HFFc6 (cell line): ENCODE measurements at places on chromosomes 16 and 17. TPM values are rescaled to one million over a fixed set of nuclear protein-coding genes. Genes with fewer than 3 reads are reported as not detected.

The MEFV gene
- total RNA-seq: not detected in 3 replicates

The SLFN14 gene
- not detected in 3 replicates for total RNA-seq

The OR2C1 gene
- total RNA-seq: not detected in 2 replicates

DNA sequence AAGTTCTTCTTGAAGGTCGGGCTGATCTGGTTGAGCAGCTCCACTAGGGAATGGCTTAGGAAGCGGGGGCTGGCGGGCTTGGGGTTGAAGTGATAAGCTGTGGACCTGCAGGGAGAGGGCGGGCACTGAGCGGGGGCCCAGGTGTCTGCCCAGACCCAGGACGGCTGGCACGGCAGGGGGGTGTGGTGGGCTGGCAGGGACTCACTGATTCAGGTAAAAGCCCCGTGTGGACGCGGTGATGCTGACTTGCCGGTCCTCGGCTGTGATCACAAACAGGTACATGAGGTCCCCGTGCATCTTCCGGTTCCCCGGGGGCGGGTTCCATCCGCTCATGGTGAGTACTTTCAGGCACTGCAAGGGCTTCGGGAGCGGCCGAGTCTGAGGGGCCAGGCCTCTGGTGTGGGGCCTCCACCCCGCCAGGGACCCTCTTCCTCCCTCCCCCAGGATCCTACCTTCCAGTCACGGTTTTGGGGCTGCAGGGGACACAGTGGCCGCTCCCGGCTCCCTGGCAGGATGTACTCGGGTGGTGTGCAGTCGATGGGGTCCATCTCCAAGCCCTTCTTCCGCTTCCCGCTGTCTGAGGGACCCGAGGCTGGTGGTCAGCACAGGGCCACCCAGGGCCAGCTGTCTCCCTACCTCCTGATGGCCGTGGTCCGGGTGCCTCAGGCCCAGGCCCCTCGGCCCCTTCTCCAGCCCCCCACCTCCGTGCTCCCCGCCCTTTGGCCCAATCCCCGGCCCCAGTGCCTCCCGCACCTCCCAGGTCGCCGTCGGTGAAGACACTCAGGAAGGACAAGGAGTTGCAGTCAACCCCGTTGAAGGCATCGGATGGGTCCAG is 10.2 kb downstream of the CLUH start:
- H3K27me3 ChIP-seq: peaks cover 2% of the 10 kb centered on the region; the same call in 1 of the 2 replicates
- no peak for DNase-seq
- no peak overlapping the region for H3K27ac ChIP-seq
- H3K4me1 ChIP-seq: peaks cover 9% of the 10 kb centered on the region
- H3K4me3 ChIP-seq: no peak overlapping the region

DNA sequence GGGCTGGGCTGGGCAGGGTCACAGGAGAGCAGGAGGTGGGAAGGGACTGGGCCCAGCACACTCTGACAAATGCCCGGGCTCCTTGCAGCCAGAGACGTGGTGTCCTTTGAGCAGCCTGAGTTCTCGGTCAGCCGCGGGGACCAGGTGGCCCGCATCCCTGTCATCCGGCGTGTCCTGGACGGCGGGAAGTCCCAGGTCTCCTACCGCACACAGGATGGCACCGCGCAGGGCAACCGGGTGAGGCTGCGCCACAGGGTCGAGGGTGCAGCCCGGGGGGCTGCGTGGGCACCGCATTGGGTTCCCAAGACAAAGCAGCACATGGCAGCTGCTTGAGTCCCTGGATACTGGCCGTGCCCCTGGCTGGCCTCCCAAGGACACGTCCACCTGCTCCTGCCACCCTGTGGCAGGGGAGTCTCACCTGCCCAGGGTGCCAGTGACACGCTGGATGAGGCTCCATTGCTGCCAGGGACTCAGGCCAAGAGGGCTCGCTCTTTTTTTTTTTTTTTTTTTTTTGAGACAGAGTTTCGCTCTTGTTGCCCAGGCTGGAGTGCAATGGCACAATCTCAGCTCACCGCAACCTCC is 21.3 kb downstream of the GALK1 start:
- no peak for DNase-seq
- peaks cover 1% of the 10 kb centered on the region for H3K27me3 ChIP-seq
- H3K36me3 ChIP-seq: no peaks in the 10 kb centered on the region
- no peak overlapping the region for H3K27ac ChIP-seq
- H3K4me1 ChIP-seq: peaks cover 6% of the 10 kb centered on the region
- H3K4me3 ChIP-seq: no peak overlapping the region

The CHRNB1 gene
- total RNA-seq: 2.3 to 2.7 TPM (median 2.5 TPM) in 3 replicates

GRCh38 chr17:63024201-63024600 is 58.2 kb downstream of the TANC2 start:
- no peak overlapping the region for H3K4me3 ChIP-seq
- peak overlapping the region; percentile 72 for H3K27ac ChIP-seq
- peaks cover 63% of the 10 kb centered on the region for H3K4me1 ChIP-seq
- no peak for DNase-seq
- peaks cover 54% of the 10 kb centered on the region for H3K36me3 ChIP-seq
- H3K27me3 ChIP-seq: no peaks in the 10 kb centered on the region; the same call in 1 of the 2 replicates

DNA sequence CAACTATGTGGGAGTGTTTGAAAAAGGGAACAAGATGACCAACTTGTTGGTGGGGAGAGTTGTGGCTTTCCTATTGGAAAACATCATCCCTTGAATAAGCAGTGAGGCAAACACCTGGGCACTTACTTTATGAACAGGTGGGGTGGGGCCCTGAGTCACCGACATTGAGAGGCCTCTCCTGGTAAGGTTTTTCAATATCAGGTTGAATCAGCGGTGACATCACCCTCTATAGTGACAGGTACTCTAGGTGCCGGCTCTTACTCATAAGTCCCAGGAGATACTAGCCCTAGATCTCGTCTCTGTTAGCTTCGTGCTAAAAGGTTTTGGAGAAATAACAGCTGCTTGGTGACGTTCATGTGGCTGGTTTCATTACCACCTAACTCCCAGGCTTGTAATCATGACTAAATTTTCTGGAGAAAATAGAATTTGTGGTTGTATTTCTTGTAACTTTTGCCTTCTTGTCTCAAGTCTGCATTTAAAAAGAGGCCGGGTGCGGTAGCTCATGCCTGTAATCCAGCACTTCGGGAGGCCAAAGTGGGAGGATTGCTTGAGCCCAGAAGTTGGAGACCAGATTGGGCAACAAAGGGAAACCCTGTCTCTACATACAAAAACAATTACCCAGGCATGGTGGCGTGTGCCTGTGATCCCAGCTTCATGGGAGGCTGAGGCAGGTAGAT is 19.3 kb downstream of the CDH1 start:
- H3K27me3 ChIP-seq: peaks cover 7% of the 10 kb centered on the region; the same call in 1 of the 2 replicates
- no peak for DNase-seq
- H3K4me3 ChIP-seq: no peak overlapping the region
- peaks cover 7% of the 10 kb centered on the region for H3K4me1 ChIP-seq
- no peaks in the 10 kb centered on the region for H3K36me3 ChIP-seq
- no peak overlapping the region for H3K27ac ChIP-seq

GRCh38 chr16:70735141-70735979 is 49.5 kb upstream of the MTSS2 start:
- peak overlapping the region; percentile 97 for H3K27ac ChIP-seq
- H3K27me3 ChIP-seq: no peaks in the 10 kb centered on the region
- DNase-seq: peak; percentile 84
- H3K4me3 ChIP-seq: peak overlapping the region; percentile 56; the same call in 1 of the 2 replicates
- peaks cover 59% of the 10 kb centered on the region for H3K4me1 ChIP-seq
- H3K36me3 ChIP-seq: peaks cover 13% of the 10 kb centered on the region

The SLC46A1 gene
- 5.4 to 6.5 TPM (median 6.3 TPM) in 3 replicates for total RNA-seq

- no peak overlapping the region for H3K4me3 ChIP-seq
- H3K27me3 ChIP-seq: peaks cover 2% of the 10 kb centered on the region; the same call in 1 of the 2 replicates
- peaks cover 14% of the 10 kb centered on the region; the same call in 1 of the 2 replicates for H3K36me3 ChIP-seq
- no peak for DNase-seq
- no peak overlapping the region for H3K27ac ChIP-seq
Measured at GRCh38 chr17:44931376-44931775, 16.1 kb upstream of the GFAP start.

- H3K27me3 ChIP-seq: no peaks in the 10 kb centered on the region; the same call in 1 of the 2 replicates
- H3K4me1 ChIP-seq: peaks cover 5% of the 10 kb centered on the region; the same call in 1 of the 2 replicates
- H3K36me3 ChIP-seq: no peaks in the 10 kb centered on the region
- no peak overlapping the region for H3K4me3 ChIP-seq
- H3K27ac ChIP-seq: no peak overlapping the region
Measured at GRCh38 chr17:51398128-51398525, 137.8 kb downstream of the UTP18 start.

The CMTM2 gene
- not detected in 3 replicates for total RNA-seq

The EMC8 gene
- total RNA-seq: 31.7 to 37.1 TPM (median 35.9 TPM) in 3 replicates

The KRTAP9-4 gene
- not detected in 3 replicates for total RNA-seq

- H3K27me3 ChIP-seq: peaks cover 6% of the 10 kb centered on the region
- no peak overlapping the region for H3K4me3 ChIP-seq
- DNase-seq: no peak
- no peak overlapping the region for H3K27ac ChIP-seq
Measured at GRCh38 chr17:39933912-39934311, 6.4 kb downstream of the LRRC3C start.

The OTOP2 gene
- not detected in 3 replicates for total RNA-seq

DNA sequence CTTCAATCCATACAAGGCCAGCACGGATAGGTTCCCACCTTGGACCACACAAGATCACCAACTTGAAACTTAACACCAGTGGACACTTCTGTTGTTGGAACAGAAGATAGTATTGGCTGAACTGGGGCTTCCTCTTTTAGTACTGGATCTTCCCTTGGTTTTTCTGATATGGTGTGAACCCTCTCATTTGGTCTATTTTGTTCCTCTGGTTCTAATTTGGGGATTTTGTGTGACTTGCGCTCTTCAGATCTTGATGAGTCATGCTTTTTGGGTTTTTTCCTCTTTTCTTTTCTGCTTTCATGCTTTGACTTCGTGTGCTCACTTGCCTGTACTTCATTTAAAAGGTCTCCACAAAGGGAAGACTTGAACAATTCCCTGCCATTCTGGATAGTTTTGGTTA is 39.0 kb downstream of the SOST start:
- H3K4me3 ChIP-seq: peak overlapping the region; percentile 82; the same call in 1 of the 2 replicates
- H3K36me3 ChIP-seq: no peaks in the 10 kb centered on the region
- H3K27ac ChIP-seq: no peak overlapping the region
- H3K27me3 ChIP-seq: no peaks in the 10 kb centered on the region; the same call in 1 of the 2 replicates
- DNase-seq: no peak

- H3K27me3 ChIP-seq: no peaks in the 10 kb centered on the region; the same call in 1 of the 2 replicates
- peaks cover 30% of the 10 kb centered on the region for H3K4me1 ChIP-seq
- peak overlapping the region; percentile 77 for H3K27ac ChIP-seq
Measured at GRCh38 chr17:62668091-62668804, 40.8 kb downstream of the MRC2 start.

GRCh38 chr17:15398736-15399331 is 57.4 kb upstream of the TEKT3 start:
- peak; percentile 78 for DNase-seq
- H3K27me3 ChIP-seq: peaks cover 4% of the 10 kb centered on the region
- no peaks in the 10 kb centered on the region for H3K36me3 ChIP-seq

DNA sequence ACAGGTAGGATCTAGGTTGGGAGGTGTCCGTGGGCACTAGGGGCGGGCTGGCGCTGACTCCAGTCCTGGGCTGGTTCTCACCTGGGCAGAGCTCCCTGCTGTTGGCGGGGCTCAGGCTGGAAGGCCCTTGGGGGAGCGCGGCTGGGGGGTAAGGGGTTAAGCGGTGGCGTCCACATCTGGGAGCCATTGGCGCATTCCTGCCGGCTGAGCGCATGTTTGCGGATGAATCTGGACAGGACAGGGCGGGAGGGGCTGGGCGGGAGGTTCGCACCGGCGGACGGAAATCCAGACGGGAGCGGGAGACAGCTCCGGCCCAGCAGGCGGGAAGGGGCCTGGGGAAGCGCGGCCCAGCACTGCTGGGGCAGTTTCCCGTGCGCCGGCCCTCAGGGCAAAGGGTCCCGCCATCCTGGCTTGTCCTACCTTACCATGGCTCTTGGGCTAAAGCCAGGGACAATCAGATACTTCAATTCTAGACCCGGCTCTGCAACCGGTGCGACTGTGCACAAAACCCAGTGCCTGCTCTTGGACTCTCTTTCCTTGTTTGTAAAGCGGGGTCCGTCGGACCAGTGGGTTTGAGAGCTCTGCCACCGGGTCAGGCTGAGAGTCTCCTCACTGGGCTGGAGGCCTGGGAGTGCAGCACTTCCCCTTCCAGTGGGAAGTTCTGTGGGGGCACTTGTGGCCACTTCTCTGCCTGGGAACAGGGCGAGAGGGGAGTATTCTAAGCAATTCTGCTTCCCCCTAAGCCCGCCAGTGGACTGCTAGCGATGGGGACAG is 7.8 kb downstream of the RARA start:
- H3K4me1 ChIP-seq: peaks cover 33% of the 10 kb centered on the region
- 0 out of 2 replicates have a peak, but pooled peaks cover 8% of the 10 kb centered on the region for H3K36me3 ChIP-seq
- H3K27ac ChIP-seq: peak overlapping the region; percentile 98
- H3K27me3 ChIP-seq: no peaks in the 10 kb centered on the region; the same call in 1 of the 2 replicates
- H3K4me3 ChIP-seq: peak overlapping the region; percentile 98

DNA sequence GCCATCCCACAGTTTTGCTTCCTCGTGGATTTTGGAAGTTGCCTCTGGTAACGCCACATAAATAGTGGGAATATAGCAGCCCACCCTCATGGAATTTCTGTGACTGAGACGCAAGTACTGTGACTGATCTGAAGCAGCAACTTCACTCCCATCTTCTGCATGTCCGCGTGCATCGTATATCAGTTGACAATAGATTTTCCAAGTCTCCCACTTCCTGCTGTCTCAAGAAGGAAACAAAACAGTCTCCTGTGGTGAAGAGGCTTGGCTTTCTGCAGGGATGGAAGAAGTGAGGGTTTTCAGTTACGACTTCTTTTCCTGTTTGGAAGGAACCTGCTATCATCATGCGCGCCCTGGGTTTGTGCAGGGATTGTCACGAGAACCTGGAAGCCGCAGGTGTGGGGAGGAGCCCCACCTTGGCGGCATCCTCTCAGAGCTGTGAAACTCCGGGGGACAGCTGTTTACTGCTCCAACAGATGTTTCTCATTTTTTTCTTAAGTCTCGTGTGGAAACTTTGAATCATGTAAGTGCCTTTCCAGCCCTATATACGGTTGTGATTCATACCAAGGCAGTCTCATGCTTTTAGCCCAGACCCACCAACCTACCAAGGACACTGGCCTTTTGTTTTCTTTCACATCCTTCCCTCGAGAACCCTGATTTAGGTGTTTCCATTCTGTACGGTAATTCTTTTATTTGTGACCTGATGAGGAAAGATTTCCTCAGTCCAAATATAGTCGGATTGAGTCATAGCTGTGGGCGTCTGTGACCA is 57.5 kb downstream of the WIPI1 start:
- peak overlapping the region; percentile 39 for H3K4me3 ChIP-seq
- peak; percentile 16 for DNase-seq
- H3K27me3 ChIP-seq: peaks cover 1% of the 10 kb centered on the region
- peaks cover 24% of the 10 kb centered on the region for H3K4me1 ChIP-seq

- H3K4me3 ChIP-seq: no peak overlapping the region
- no peaks in the 10 kb centered on the region for H3K4me1 ChIP-seq
Measured at GRCh38 chr16:26830428-26831127, 236.1 kb upstream of the C16orf82 start.

The ABR gene
- total RNA-seq: 52.7 to 61.0 TPM (median 52.8 TPM) in 3 replicates
